ENCODE measurements at places on chromosomes 4 and X.

DNA sequence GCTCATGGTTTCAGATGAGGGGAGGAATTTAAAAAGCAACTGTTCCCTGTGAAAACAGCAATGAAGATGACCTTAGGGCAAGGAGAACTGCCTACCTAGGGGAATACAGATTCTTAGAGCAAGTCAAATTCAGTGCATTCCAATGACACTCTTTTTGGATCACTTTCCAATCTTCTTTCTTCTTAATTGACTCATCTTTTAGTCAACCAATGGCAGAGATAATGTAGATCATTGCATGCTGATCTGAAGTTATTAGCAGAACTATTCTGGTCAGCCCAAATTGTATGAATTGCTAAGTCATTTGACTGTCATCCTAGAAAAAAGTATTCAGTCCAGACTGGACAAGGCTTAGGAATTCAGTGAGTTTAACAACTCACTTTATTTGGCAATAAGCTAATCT is 12.6 kb upstream of the NR3C2 start:
- no peak for DNase-seq

- peak; percentile 78 for DNase-seq
Measured at GRCh38 chr4:70705183-70706043, 16.4 kb upstream of the RUFY3 start.

GRCh38 chr4:145277011-145277410 is 96.6 kb upstream of the OTUD4 start:
- DNase-seq: no peak

DNA sequence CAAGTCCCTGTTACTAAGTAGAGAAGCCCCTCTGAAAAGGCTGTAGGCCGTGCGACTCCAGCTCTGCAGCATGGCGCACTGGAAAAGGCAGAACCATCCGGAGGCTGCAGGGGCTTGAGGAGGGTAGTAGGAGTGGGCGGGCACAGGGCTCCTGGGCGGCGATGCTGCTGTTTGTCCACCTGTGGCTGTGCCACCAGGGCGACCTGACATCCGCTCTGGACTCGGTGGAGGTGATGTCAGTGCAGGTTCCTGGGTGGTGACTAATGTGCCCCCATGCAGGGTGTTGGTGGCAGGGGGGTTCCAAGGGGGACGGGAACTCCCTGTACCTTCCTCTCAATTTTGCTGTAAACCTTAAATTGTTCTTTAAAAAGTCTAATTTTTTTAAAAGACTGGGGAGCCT is 58.3 kb downstream of the PCGF3 start:
- DNase-seq: no peak

GRCh38 chr4:186092296-186092695 is 12.2 kb upstream of the FAM149A start:
- no peak for DNase-seq

DNA sequence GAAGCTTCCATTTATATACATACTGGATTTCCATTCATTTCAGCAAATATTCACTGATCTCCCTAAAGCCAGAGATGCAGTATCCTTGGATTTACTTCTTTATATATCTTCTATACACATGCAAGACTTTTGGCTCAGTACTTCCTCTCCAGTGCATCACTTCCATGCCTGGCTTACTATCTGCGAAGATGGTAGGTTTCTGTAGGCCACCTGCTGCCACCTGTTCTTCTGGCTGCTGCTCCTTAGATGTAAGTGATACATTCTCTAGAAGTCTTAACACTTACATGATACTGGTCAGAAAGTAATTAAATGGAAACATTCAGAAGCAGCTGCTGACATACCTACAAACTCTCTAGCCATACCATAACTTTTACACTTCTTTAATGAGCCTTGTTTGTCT is 48.9 kb downstream of the TBC1D9 start:
- DNase-seq: no peak

- DNase-seq: no peak
Measured at GRCh38 chr4:188053302-188053701, 56.1 kb downstream of the TRIML2 start.

GRCh38 chr4:144667500-144667899 is 21.5 kb downstream of the HHIP start:
- no peak for DNase-seq

DNA sequence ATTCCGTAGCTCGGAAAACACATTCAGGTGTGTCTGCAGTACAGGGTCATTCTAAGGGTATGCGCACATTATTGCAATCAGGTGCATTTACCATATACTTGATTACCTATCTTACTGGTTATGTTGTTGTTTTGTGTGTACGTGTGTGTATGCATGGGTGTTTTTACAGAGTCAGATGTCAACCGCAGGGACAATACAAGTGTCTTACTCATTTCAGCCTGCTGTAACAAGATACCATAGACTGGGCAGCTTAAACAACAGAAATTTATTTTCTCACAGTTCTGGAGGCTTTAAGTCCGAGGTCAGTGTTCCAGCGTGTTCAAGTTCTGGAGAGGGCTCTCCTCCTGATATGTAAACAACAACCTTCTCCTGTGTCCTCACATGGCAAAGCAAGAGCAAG is 316.7 kb downstream of the DMD start:
- no peak for DNase-seq

- DNase-seq: peak; percentile 28
Measured at GRCh38 chr4:78551420-78552351, at the start of gene ANXA3. Gene ANXA3 (plus strand): TSS chr4:78551770. CDS start chr4:78554474, 2,704 bp downstream.

- no peak for DNase-seq
Measured at GRCh38 chrX:57643698-57644097, 36.4 kb downstream of the NLRP2B start.

- DNase-seq: peak; percentile 57
Measured at GRCh38 chr4:37389967-37390580, 145.5 kb downstream of the NWD2 start.

GRCh38 chr4:53703267-53703655 is 112.0 kb upstream of the LNX1 start:
- DNase-seq: no peak

DNA sequence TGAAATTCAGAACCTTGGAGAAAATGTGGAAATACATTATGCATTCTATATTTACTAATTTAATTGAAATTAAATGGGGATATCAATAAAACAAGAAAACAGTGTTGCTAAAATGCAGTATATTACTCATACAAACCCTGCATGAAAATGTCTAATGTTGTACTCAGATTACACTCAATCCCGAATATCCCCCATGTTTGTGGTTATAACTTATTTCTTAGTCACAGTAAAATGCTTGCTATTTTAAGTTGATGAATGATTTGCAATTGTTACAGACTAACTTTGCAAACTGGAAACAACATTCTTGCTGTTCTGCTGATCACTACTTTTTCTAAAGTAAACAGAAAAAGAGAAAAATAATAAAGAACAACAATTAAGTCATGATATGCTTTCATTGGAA is 33.1 kb upstream of the ANXA10 start:
- no peak for DNase-seq

DNA sequence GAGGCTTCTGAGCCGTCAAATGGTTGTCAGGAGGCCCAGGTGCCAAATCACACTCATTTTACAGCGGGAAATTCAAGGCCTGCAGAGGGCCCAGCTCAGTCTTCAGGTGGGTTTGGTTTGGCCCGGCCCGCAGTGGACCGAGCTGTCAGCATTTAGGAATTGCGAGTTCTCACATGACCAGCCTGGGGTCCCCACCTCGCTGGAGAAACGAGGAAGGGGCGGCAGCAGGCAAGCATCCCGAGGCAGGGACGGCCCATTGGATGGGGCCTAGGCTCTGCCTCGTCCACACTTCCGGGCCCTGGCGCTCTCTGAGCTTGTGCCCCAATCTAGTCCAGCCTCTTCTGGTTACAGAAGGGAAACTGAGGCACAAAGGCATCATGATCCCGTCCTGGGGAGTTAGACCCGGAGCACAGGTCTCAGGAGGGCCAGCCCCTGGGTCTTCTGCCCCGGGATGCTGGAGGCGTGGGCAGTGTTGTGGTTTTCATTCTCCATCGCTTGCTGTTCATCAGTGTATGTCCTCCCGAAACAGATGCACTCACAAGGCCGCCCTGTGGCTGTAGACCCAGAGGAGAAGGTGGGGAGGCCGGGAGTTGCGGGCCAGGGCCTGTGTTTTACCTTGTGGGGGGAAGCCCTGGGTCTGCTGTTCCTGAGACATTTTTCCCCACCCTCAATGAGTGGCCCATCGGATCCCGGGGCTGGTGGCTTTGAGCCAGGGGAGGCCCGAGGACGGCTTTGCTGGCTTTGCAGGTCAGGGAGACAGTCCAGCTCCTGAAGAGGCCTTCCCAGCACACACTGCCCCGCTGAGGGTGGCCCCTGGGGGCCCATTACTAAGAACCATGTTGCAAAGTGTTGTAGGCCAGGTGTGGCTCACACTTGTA is 8.9 kb downstream of the PSAPL1 start:
- no peak for DNase-seq

GRCh38 chr4:183335369-183335940 is 13.2 kb upstream of the CLDN24 start:
- no peak for DNase-seq

DNA sequence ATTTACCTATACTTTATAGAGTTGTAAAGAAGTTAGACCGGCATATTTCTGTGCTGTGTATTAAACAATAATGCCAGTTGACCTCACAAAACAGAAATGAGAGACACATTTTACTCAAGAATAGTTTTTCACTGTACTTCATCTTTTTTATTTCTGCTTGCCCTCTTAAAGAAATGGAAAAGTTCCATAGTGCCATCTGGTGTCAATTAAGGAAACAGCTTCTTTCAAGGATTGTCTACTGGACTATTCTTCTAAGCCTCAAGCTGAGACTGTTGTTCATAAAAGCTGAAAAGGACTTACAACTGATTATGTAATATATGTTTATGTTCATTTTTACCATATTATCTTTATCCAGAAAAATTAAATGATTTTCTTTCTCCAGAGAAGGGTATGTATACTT is 1523.7 kb downstream of the ARAP2 start:
- DNase-seq: peak; percentile 0

GRCh38 chr4:38204339-38205035 is 244.3 kb downstream of the PTTG2 start:
- DNase-seq: no peak

GRCh38 chr4:148435654-148436406 is 6.4 kb downstream of the NR3C2 start:
- no peak for DNase-seq

DNA sequence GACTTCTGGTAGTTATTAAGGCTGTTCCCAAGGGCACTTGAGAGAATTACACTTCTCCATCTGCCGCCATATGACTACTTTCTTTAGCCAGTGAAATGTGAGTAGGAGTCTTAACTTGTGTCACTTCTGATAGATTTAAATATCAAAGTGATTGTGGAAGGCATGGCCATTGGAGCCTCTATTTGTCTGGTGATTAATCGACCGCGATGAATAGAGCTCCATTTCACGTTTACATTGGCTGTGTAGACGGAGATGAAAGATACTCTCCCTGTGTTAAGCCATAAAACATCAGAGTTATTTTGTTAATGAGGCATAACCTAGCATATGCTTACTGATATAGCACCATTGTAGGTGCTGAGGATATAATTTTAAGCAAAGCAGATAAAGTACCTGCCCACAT is 852.4 kb downstream of the CCSER1 start:
- DNase-seq: no peak

DNA sequence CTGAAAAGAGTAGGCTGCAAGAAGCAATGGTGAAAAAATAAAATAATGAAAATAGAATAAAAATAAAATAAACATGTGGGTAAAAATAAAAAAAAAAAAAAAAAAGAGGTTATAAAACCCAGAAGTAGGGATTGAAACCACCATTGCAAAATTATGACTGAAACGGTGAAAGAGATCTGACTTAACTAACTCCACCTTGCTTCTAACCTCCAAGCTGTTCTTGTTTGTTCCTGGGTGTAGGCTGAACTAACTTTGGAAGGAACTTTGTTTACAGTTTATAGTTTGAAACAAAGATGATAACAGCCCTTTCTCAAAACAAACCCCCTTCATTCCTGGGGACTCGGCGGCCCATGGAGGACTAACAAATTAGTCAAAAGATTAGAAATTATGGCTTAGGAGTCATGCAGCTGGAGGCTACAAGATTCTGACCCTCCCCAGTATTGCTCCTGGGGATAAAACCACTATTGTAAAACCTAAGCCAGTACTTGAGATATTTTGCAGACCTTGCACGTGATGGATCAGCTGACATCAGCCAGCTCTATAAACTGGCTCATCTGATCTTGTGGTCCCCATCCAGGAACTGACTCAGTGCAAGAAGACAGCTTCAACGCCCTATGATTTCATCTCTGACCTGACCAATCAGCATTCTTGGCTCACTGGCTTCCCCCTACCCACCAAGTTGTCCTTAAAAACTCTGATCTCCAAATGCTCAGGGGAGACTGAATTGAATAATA is 30.4 kb downstream of the DDX60L start:
- peak; percentile 78 for DNase-seq

GRCh38 chr4:96326846-96327245 is 487.0 kb downstream of the PDHA2 start:
- no peak for DNase-seq

DNA sequence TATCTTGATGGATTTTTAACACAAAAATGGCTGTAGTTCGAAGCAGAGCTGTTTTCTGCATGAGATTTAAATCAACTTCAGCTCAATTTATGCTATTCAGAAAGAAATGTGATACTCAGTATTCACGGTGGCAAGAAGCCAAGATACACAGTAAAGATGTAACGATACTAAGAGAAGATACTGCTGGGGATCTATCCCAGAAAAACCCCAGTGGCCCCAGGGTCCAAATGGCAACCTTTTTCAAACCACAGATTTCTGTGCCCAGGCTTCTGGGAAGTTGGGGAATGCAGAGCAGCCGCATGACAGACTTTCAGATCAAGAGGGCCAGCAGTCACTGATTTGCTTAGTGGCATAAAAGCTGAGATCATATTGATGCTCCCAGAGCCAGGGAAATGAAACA is 353.9 kb downstream of the AFF2 start:
- no peak for DNase-seq

DNA sequence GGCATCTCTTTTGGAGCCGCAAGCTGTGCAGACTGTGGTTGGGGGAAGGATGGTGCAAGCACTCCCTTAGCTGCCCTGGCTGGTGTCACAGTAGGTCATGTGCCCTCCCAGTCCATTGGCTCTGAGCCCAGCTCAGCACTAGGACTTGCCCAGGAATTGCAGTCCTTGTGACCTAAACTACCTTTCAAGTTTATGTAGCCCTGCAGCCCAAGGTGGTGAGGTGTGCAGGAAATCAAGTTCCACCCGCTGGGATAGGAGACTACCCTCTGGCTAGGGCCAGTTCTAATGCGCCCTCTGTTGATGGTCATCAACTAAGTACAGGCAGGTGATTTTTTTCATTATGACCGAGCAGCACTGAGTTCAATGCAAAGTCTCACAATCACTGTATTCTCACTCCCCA is 335.2 kb downstream of the UBE2NL start:
- no peak for DNase-seq

GRCh38 chrX:120450163-120450562 is 18.9 kb downstream of the LAMP2 start:
- DNase-seq: peak; percentile 30

GRCh38 chr4:120770897-120771296 is 151.6 kb downstream of the PRDM5 start:
- DNase-seq: no peak

GRCh38 chr4:118826723-118827444 is 9.0 kb downstream of the SEC24D start:
- DNase-seq: peak; percentile 15

DNA sequence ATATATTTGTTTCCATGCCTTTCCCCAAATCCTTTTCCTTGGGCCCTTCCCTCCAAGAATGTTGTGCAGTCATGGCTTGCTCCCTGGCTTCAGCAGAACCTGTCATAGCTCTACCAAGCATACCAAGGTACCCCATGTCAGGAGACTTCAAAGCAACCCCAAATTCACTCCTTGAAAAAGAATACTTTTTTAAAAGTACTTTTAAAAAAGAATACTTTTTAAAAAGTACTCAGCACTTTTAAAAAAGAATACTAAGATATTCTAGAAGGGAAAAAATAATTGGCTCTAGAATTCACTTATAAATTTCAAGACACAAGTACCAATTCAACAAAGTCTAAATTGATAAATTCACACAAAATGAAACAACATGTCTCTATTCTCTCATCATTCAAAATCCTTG is 76.0 kb downstream of the NR3C2 start:
- DNase-seq: no peak
